ENCODE measurements at places on chromosomes 5 and 9. TPM values are rescaled to one million over a fixed set of nuclear protein-coding genes. Genes with fewer than 3 reads are reported as not detected.

The FOXD4L6 gene
- total RNA-seq, result not detected

The BAAT gene
- total RNA-seq, result under 0.01 TPM

The HOMER1 gene
- 6.9 TPM for total RNA-seq

The TAF11L10 gene
- total RNA-seq, result not detected

The MRPS2 gene
- total RNA-seq, result 18.9 TPM

The ZFP2 gene
- total RNA-seq, result 0.18 TPM

The CCDC192 gene
- not detected for total RNA-seq

The SNCAIP gene
- 14.4 TPM for total RNA-seq

The SLC34A1 gene
- total RNA-seq, result not detected

The PCDHGA7 gene
- 1.4 TPM for total RNA-seq

The LTC4S gene
- total RNA-seq, result 1.1 TPM

The PPP6C gene
- 16.2 TPM for total RNA-seq

The MCTP1 gene
- 40.7 TPM for total RNA-seq

The KCNN2 gene
- 0.54 TPM for total RNA-seq

The SPATA31E1 gene
- not detected for total RNA-seq

The POU5F2 gene
- total RNA-seq, result 0.85 TPM

The CCL27 gene
- not detected for total RNA-seq

The TXNDC8 gene
- not detected for total RNA-seq

The SHC3 gene
- total RNA-seq, result 7.6 TPM

The NEUROG1 gene
- total RNA-seq, result not detected

The MED10 gene
- 10.5 TPM for total RNA-seq

The ARHGEF39 gene
- total RNA-seq, result 0.38 TPM

The CD72 gene
- total RNA-seq, result not detected

The BTF3 gene
- total RNA-seq, result 284 TPM

Measured in endothelial cell of coronary artery (primary cell).